ENCODE measurements at places on chromosomes 2 and 18.

- DNase-seq: no peak
Observed at GRCh38 chr2:64847930-64848329, 141.3 kb upstream of the SLC1A4 start.

GRCh38 chr18:7565677-7566076 lies 1.4 kb upstream of the PTPRM start:
- no peak for DNase-seq

- DNase-seq: no peak
Observed at GRCh38 chr2:102137138-102137537, 5.4 kb upstream of the IL1R1 start.

- peak; percentile 39 for DNase-seq
Observed at GRCh38 chr18:8657873-8658470, 47.4 kb upstream of the MTCL1 start.

- DNase-seq: peak; percentile 43
Observed at GRCh38 chr2:58734365-58734764, 493.2 kb upstream of the FANCL start.

- DNase-seq: no peak
Observed at GRCh38 chr18:37254236-37254754, 311.3 kb downstream of the CELF4 start.

DNA sequence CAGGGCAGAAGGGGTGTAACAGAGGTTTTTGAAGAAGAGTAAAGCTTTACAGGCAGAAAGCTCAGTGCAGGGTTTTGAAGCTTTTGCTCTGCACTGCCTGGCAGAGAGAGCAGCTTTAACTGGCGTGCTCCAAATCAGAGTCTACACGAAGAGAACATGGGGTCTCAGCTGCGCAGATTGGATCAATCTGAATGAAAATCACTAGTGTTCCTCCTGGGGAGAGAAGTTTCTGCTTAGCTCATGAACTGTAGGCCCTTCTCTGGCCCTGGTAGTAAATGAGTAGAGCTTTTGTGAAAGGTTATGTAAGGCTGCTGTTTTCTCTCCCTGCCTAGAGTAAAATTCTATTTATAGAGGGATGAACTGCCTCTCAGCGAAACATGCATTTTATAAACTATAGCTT lies 13.6 kb downstream of the DCC start:
- DNase-seq: no peak

Data from amniotic epithelial cell (primary cell).